Dermis blood vessel endothelial cell (primary cell): ENCODE measurements at places on chromosomes 16 and 17. TPM values are rescaled to one million over a fixed set of nuclear protein-coding genes. Genes with fewer than 3 reads are reported as not detected.

Gene SMIM5
- total RNA-seq: 0.09 TPM in 1 of 2 replicates, not detected in the other

Gene NEUROD2
- total RNA-seq: not detected in 2 replicates

Gene CDRT15L2
- not detected in 2 replicates for total RNA-seq

Gene KIFC3
- total RNA-seq: 58.3 and 75.4 TPM in 2 replicates

Gene DHX40
- 70.5 and 71.3 TPM in 2 replicates for total RNA-seq
